ENCODE measurements at places on chromosomes 1 and 21. TPM values are rescaled to one million over a fixed set of nuclear protein-coding genes. Genes with fewer than 3 reads are reported as not detected.

The ACTA1 gene
- total RNA-seq = 0.39 TPM

The SLC6A17 gene
- under 0.01 TPM for total RNA-seq

The LCE2B gene
- not detected for total RNA-seq

- no peak for DNase-seq
Measured at GRCh38 chr1:200966934-200967333, 56.6 kb downstream of the KIF21B start.

DNA sequence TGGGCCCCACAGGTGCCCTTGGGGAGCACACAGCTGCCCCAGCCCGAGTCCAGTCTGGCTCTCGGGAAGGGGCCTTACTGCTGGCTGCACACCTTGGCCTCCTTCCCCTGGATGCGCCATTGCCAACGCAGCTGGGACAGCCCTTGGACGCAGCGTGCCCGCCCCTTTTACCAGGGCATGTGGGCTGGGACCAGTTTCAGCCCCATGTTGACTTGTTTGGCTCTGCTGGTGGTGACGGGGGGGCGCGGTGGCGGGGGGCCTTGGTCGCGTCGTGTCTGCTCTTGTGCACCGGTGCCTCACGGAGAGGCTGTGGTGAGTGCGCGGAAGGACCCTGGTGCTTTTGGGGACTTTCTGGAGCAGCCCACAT, 19.6 kb downstream of the SKI start:
- no peak for DNase-seq

- DNase-seq = no peak
Measured at GRCh38 chr1:243312952-243313634, 57.3 kb downstream of the SDCCAG8 start.

DNA sequence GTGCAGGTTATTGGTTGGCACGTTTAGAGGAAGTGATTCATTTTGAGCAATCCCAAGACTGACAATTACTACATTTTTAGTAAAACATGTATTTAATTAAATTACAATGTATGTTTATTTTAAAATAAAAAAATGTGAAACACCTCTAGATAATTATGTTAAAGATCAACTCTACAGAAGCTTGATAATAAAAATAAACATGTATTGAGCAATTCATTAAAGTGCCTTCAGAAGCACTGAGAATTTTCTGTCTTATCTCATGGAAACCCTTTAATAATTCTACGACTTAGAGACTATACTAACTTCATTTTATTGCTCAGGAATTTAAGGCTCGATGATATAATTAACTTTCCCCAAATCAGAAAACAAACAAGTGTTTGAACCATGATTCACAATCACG, 208.0 kb upstream of the BRINP3 start:
- DNase-seq = no peak

- no peak for DNase-seq
Measured at GRCh38 chr1:211013346-211014240, 120.4 kb downstream of the KCNH1 start.

GRCh38 chr1:212234431-212235395, 50.5 kb upstream of the PPP2R5A start:
- peak; percentile 25 for DNase-seq

GRCh38 chr1:14267991-14268390, 330.5 kb upstream of the KAZN start:
- no peak for DNase-seq

DNA sequence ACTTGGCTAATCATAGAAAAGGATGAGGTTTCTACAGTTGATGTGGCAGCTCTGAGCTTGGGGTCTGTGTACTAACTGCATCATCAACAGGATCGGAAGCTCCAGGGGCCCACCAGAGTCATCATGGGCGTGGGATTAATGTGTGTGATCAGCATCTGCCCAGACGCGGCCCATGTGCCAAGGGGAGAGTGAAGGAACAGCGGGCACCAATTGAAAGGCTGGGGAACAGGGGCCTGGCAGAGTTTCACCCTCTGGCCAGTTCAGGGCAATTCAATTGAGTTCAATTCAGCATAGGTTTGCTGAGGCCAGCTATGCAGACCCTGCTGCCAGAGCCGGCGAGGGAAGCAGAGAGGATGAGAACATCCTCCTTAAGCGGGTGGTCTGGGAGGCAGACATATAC, 260.0 kb upstream of the AJAP1 start:
- no peak for DNase-seq

DNA sequence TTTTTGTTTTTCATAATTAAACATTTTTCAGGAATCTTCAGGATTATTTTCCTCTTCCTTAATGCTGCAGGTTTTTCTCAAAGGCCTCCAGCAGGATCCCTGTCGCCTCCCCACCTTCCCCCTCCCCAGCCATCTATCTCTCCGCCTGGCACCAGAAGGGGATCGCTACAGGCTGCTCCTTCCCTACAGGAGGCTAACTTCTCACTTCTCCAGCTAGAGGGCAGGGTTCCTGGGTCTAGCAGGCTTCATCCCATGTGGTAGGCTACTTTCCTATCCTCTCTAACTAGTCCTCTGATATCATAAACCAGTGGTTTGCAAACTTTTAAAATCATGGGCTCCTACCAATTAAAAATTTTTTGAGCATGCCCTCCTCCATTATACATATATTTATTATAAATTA, 104.1 kb downstream of the KCNN3 start:
- no peak for DNase-seq

- DNase-seq = peak; percentile 77
Measured at GRCh38 chr1:201649761-201650622, 111.1 kb downstream of the NAV1 start.

DNA sequence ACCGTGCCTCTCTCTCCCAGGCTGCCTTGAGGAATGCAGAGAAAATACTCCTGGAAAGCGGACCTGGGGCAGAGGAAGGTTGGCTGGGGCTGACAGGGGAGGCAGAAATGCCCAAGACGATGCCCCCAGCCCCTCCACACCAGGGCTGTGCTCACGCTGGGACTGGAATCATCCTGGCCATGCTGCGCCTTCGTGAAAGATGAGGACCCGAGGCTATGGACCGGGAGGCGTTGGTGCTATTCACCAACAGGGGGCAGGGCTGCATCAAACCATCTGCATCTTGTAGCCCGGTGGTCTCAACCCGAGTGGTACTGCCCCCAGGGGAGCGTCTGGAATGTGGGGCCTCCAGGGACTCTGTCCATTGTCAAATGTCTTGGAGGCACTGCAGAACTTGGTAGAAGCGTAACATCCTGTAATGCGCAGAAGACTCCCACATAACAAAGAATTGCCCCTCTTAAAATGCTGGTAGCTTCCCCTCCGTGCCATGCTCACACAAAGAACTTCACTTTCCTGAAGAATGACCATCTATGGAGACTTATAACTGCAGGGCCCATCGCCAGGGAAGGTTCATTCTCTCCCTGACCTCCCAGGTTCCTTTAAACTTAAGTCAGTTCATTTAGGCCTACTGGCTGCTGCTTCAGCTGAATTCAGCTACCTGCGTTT, 251.2 kb downstream of the RRAGC start:
- DNase-seq = no peak

- no peak for DNase-seq
Measured at GRCh38 chr21:44868707-44869106, 4.8 kb downstream of the PTTG1IP start.

GRCh38 chr1:154115180-154115579, 39.7 kb downstream of the NUP210L start:
- no peak for DNase-seq

GRCh38 chr1:6075748-6076147, 30.1 kb downstream of the KCNAB2 start:
- DNase-seq = no peak

DNA sequence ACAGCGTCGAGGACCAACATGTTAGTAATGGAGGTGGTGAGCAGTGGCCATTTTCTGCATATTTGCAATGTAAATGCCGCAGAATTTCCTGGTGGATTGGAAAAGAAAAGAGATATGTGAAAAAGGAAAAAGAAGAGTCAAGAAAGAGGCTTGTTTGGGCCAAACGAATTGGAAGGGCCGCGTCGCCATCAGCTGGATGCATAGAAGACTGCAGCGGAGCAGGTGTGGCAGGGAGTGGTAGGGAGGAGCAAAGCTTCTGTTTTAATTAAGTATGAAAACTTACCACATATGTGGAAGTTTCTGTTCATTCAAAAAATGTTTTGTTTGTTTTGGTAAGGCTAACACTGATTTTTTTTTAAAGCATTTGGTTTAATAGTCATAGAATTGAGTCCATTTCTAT, 690.7 kb downstream of the NCAM2 start:
- DNase-seq = no peak

DNA sequence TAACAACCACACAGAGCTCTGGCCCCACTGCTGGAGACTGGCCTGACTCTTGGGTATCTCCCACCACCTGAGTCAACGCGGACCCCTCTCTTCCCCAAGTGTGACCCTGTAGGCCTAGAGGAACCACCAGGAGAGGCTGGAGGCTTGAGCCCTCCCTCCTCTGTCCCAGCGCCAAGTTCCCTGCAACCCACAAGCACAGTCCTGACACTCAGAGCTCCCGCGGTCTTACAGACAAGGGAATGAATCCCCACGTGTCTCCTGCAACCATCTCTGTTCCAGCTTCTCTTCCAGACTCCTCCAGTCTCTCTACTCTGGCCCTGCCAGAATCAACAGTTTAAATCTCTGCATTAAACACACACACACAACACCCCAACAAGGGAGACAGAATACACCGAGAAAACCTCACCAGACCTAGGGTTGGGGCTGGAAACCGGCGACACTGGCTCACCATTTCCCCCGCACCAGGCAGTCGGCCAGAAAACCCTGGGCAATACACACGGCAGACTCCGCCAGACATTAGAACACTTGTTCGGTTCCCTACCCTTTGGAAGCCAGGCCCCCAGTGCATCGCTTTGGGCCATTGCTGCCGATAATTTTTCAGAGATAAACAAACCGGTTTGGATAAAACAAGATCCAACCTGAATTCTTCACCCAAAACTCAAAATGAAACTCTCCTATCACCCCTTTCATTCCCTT, 21.7 kb downstream of the CASZ1 start:
- no peak for DNase-seq

DNA sequence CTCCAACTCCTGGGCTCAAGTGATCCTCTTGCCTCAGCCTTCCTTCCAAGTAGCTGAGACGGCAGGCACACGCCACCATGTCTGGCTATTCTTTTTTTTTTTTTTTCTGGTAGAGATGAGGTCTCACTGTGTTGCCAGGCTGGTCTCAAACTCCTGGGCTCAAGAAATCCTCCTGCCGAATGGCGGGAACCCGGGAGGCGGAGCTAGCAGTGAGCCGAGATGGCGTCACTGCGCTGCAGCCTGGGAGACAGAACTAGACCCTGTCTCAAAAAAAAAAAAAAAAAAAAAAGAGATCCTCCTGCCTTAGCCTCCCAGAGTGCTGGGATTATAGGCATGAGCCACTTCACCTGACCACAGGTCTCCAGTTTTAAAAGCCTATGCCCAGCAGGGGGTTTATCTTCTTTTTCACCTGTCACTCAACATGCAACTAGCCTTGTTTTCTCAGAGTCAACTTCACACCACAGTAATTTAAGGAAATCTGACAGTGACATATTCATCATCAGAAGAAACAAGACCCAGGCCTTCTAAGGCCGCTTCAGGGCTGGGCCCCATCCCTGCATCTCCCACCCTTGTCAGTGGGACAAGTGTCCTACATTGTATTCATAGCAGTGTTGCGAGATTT, 38.3 kb upstream of the GALNT2 start:
- no peak for DNase-seq

- DNase-seq = peak; percentile 69
Measured at GRCh38 chr1:93672069-93672468, 9.6 kb downstream of the BCAR3 start.

DNA sequence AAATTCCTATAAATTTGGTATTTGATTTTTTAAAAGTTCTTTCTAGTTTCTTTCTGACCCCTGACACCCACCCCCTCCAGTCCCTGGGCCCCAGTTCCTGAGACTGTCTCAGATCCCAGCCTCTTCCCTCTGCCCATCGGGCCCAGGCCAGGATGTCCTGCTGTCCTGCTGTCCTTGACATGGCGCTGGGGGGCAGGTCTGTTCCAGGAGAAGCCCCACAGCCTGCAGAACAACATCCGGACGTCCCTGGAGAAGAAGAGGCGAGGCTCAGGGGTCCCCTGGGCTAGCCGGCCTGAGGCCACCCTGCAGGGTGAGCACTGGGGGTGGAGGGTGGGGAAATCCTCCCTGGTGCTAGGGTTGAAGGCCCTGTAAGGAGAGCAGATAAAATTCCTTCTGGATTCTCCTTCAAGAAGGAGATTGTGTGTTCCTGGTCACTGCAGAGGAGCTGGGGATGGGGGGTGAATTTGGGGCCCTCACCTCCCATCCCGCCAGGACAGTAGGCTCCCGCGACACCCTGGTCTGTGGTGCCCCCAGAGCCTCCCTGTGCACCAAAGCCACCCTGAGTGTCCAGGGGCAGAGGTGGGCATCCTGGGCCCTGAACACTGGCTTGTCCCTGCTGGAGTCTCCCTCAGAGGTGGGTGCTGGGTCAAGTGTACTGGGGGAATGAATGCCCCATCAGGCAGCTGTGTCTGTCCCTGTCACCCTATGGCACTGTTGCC, 45.0 kb downstream of the DISP3 start:
- DNase-seq = no peak

GRCh38 chr1:7780976-7781375, 3.1 kb upstream of the PER3 start:
- no peak for DNase-seq

DNA sequence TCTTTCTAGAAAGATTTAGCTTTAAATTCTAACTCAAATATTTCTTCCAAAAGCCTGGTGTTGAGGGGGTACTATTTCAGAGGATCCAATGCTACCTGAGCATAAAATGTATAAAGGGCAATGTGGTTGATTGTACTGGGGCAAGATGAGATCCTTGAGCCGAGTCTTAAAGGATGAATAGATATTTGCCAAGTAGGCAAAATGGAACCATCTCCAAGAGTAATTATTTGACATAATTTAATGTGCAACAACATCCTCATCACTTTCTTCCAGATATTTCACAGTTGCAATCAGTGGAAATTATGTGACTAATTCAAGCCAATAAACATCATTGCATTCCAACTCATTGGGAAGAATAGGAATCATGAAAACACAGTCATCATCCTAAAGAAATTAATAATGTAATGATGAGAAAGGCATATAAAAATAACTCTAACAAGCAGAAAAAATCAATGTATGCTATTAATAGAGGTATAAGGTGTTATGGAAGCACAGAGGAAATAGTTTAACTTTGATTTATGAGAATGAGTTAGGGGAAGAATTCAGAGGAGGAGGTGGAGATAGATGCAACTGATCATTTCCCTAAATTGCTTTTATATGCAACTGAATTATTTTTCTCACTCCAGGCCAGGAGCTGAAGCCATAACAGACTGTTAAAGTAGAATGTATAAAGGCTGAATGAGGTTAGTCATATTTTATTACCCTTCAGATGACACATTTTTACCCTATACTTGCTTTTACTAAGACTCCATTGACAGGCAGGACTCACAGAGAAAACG, 30.0 kb upstream of the RGS4 start:
- DNase-seq = no peak

DNA sequence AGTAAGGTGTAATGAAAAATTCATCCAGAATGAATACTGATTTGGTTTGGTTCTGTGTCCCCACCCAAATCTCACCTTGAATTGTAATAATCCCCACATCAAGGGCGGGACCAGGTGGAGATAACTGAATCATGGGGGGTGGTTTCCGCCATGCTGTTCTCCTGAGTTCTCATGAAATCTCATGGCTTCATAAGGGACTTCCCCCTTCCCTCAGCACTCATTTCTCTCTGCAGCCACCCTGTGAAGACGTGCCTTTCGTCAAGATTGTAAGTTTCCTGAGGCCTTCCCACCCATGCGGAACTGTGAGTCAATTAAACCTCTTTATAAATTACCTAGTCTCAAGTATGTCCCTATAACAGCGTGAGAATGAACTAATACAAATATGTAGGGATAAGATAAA, 5.5 kb upstream of the SYNJ1 start:
- no peak for DNase-seq

- DNase-seq = no peak
Measured at GRCh38 chr1:246258250-246258649, 248.8 kb downstream of the SMYD3 start.

All from tibial nerve (tissue), 4 donors.